ENCODE measurements at places on chromosomes 7 and 10. TPM values are rescaled to one million over a fixed set of nuclear protein-coding genes. Genes with fewer than 3 reads are reported as not detected.

GRCh38 chr7:41892356-41893100 is 189.6 kb upstream of the INHBA start:
- no peak for DNase-seq

DNA sequence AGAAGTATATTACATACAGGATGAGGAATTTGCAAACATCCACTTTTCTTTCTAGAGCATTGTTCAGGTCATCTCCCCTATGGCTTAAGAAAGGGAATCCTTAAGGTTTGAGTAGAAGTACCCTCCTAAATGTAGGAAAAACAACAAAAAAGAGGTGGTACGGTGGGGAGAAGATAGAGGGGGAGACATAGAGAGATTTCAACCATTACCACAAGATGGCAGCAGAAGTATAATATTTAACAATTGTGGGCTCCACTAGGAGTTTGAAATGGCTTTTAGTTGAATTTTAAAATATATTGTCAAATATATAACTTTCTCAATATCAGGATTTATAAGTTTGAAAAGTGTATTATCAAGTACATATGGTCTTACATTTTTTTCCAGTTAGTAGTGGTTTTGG is 72.7 kb upstream of the PRKG1 start:
- DNase-seq, result no peak

DNA sequence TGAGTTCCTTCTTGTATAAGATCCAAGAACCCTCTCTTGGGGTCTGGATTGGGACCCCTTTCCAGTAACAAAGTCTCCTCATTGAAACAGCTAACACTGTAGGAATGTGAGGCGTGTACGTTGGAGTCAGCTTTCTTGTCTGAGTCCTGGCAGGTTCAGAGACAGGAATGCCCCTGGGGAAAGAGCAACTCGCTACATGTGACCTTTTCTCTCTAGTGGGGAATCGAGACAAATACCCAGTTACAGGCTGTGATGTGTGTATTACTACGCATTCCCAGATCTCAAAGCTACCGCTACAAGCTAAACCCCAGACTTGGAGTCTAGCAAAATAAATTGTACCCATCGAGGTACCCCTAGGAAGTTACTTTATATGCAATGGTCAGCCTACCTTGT is 85.6 kb upstream of the FRMD4A start:
- no peak for DNase-seq

Gene CD36
- 22.6 TPM for polyA plus RNA-seq

- no peak for DNase-seq
These were observed 175.9 kb downstream of the CCDC71L start for GRCh38 chr7:106485031-106485551.

Gene PARD3
- polyA plus RNA-seq, result 66.9 TPM

DNA sequence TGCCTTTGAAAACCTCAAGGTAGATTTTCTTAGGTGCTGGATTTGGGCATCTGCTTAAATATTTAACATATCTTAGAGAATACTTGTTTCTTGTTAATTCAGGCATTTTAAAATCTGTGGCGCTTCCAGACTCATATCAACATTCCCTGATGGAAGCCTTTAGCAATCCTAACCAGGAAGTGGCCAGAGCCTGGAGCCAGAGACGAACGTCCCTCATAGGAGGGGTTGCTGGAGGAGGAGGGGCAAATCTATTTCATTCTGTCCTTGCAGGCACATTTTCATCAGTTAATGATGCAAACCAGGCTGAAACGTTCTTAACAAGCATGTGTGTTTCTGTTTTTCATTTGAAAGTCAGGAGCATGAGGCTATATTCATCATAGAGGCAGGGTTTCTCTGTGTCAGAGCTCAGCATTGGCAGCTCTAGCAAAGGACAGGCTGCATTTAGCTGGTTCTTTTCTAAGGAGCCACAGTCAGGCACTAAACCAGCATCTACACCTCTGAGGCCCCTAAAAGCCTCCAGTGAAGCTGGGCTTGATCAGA is 17.8 kb upstream of the IFIT2 start:
- peak; percentile 68 for DNase-seq

- DNase-seq, result no peak
These were observed 70.0 kb downstream of the AMPH start for GRCh38 chr7:38561166-38561565.

Gene AKR1B15
- polyA plus RNA-seq, result not detected

GRCh38 chr7:129205987-129206785 is 17.8 kb downstream of the SMO start:
- no peak for DNase-seq

GRCh38 chr7:150969475-150969874 is 8.6 kb downstream of the KCNH2 start:
- no peak for DNase-seq

Gene CALML5
- not detected for polyA plus RNA-seq

- no peak for DNase-seq
These were observed 3.3 kb downstream of the SKAP2 start for GRCh38 chr7:26861050-26861449.

GRCh38 chr10:25382029-25382810 is 207.4 kb downstream of the GPR158 start:
- no peak for DNase-seq

All from renal pelvis (tissue), 12 donors.